ENCODE measurements at places on chromosomes 1 and 21.
A peak's percentile ranks its signal among the peaks of the same experiment; 100 is the strongest.

GRCh38 chr1:228457017-228457395 lies 30.2 kb upstream of the RNF187 start:
- DNase-seq: no peak

- DNase-seq: no peak
Measured at GRCh38 chr1:228752675-228753265, 17.5 kb downstream of the RHOU start.

DNA sequence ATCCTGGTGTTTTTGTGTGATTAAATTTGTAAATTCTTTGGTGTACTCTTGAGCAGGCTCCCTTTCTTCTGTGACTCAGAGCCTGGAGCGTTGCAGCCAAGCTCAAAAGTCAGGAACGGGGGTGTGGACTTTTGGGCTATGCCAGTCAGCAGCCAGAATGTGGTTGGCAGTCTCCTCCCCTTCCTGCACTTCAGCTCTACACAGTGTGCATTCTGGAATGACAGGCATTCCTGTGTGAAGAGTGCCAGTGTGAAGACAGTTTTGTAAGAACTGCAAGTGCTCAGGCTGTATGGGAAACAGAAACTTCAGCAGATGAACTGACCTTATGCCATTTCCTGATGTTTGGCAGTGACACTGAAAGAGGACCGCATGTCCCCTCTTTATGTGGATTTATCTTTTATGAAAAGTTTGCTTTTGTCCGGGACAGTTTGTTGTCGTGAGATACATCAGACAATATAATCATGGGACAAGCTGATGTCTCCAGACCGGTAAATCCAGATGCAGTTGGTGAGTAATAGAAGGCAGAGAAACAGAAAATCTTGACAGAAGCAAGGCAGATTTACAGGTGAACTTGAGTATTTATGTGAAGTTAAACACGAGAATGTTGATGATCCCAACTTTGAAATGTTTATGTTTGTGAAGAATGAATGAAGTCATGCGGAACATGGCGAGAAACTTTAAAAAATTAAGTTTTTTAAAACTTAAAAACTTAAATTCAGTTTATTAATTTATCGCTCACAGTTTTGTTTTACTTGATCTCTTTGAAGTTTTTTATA lies 67.7 kb upstream of the RCC1 start:
- peak; percentile 33 for DNase-seq

DNA sequence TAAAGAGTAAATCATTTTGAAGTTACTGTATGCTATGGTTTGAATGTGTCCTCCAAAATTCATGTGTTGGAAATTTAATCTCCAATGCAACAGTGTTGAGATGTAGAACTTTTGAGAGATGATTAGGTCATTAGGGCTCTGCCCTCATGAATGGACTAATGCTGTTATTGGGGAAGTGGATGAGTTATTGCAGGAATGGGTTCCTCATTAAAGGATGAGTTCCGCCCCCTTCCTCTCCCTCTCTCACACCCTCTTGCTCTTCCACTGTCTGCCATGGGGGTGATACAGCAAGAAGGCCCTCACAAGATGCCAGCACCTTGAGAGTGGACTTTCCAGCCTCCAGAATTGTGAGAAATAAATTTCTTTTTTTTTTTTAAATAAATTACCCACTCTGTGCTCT lies 97.6 kb downstream of the ATP1A1 start:
- DNase-seq: no peak

- DNase-seq: no peak
Measured at GRCh38 chr1:28264897-28265296, 5.6 kb downstream of the SESN2 start.

DNA sequence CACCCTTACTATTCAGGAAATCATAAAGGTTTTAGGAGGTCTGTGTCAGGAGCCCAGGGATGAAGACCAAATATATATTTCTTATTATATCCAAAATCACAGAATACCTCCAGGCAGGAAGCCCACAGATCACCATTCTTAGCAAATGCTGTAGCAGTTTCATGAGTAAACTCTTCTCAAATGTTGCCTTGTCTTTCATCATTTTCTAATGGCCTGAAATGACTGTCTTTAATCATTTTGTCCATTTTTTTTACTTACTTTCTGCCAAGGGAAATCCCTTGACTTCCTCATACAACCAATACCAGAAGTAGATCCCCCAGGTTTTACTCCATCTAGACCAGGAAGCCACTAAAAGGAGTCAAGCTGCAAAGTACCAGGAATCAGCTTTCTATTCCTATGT lies 32.4 kb downstream of the PSMG1 start:
- DNase-seq: no peak

- peak; percentile 79 for DNase-seq
Measured at GRCh38 chr1:43531906-43532584, 1.4 kb downstream of the PTPRF start.

DNA sequence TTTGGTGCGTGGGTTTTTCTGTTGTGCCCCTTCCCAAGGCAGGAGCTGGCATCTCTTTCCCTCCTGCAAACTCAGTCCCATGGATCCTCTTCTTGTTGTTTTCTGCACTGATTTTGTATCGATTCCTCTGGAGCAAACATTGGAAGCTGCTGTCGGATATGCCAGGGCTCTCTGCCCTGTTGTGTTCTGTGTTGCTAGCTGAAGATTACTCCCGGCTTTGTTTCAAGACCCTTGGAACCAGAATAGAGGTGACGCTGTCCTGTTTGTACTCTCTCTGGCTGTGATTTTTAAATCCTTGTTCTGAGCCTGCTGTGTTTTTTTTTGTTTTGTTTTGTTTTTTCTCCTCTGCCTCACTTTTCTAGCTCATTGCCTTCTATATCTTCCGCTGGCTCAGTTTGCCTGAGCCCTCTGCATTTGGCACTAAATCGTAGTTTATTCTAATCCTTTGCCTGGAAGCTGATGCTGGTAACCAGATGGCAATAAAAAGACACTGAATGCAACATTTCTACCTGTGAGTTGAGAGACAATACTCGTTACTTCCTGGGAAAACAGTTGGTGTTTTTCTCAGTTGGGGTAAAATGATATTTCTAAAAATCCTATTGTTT lies 67.0 kb downstream of the BACH1 start:
- DNase-seq: no peak

GRCh38 chr1:210340841-210341240 lies 12.1 kb downstream of the HHAT start:
- DNase-seq: no peak

DNA sequence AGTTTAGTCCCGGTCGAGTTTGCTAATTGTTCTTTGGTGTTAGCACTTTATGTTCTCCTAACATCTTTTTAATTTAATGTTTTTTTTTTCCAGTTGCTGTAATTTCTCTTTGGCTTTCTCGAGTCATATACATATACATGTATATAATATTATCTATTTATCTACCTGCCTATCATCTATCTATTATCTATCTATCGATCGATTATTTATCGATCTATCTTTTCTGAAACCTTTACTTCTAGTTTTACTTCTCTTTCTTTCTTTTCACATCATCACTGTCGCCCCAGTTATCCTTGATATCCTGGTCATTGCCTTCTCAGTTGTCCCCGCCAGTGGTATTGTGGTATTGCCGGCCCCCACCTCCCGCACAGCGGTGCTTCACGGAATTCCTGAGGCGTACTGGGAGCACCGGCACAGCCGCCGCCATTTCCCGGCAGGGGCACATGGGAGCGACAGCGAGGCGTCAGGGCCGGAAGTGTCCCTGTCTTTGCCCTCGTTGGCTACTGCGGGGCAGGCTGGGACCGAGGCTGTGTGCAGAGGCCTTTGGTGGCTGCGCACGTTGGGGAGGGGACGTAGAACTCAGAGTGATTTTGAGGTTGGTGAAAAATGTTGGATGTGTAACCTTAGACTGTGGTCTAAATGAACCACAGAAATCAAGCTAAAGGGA lies 101.1 kb downstream of the NUF2 start:
- no peak for DNase-seq

GRCh38 chr1:65393928-65394327 lies 26.5 kb upstream of the LEPR start:
- no peak for DNase-seq

DNA sequence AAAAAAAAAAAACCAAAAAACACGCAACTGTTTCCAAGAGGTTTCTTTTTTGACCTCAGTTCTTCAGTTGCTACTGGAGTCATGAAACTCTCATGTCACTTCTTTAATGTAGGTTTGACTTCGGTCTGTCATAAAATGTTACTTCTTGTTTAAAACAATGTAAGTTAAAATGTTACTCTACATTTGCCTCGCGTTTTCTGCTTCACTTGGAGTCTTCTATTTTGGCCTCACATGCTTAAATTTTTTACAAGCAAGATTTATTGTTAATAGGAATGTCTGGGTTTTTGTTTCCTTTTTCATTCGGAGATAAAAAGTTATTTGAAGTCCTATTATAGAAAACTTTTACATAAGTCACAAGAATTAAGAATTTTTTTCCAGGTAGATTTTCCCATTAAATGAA lies 880.2 kb downstream of the LTN1 start:
- no peak for DNase-seq

DNA sequence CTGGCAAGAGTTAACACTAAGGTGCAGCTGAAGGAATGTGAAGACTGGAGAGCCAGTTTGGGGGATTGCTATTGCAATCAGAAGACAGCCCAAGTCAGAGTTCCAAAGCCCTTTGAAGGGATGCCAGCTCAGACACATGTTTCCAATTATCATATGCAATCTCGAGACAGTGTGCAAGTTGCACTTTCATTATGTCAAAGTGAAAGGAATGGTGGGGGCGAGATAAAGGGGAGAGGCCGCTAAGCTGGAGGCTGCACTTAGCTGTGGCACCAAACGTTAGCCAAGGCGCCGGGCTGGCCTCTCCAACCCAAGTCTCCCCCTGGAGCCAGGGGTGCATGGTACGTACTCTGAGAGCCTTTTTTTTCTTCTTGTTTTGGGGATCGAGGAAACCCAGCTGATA lies 58.0 kb downstream of the NGF start:
- no peak for DNase-seq

DNA sequence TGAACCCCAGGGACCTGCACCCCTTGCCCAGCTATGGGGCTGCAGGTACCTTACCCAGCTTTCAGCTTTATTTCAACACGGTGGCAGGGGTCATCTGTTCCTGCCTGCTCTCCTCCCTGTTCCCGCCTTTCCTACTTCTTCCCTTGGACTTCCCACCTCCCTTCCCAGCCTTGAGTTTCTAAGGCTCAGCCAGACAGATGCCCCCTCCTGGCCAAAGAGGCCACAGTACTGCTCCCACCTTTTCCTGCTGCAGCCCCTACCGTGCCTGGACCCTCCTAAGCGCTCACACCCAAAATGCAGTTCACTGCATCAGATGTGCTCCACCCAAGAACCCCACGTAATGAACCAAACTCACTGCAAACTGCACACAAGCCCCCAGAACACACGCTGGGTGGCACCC lies 7.7 kb downstream of the NOC2L start:
- peak; percentile 89 for DNase-seq

- no peak for DNase-seq
Measured at GRCh38 chr1:192824511-192824910, 15.7 kb downstream of the RGS2 start.

- no peak for DNase-seq
Measured at GRCh38 chr1:212119397-212119837, 83.9 kb downstream of the DTL start.

GRCh38 chr1:60402216-60402615 lies 328.6 kb upstream of the C1orf87 start:
- DNase-seq: no peak

DNA sequence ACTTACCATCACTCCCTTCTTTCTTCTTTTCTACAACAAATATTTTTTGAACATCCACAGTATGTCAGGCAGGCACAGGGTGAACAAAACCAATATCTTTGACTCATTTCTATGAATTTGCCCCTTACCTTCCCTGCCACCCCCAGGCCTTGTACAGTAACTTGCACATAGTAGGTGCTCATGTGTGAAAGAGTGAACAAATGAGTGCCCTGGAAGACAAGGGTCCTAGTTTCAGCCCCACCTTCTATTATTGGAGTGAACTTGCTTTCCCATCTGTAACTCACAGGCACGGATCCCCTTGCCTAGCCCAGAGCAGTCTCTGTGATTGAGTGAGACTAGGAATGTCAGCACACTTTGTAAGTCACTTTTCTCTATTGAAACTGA lies 12.8 kb downstream of the ZDHHC18 start:
- no peak for DNase-seq

DNA sequence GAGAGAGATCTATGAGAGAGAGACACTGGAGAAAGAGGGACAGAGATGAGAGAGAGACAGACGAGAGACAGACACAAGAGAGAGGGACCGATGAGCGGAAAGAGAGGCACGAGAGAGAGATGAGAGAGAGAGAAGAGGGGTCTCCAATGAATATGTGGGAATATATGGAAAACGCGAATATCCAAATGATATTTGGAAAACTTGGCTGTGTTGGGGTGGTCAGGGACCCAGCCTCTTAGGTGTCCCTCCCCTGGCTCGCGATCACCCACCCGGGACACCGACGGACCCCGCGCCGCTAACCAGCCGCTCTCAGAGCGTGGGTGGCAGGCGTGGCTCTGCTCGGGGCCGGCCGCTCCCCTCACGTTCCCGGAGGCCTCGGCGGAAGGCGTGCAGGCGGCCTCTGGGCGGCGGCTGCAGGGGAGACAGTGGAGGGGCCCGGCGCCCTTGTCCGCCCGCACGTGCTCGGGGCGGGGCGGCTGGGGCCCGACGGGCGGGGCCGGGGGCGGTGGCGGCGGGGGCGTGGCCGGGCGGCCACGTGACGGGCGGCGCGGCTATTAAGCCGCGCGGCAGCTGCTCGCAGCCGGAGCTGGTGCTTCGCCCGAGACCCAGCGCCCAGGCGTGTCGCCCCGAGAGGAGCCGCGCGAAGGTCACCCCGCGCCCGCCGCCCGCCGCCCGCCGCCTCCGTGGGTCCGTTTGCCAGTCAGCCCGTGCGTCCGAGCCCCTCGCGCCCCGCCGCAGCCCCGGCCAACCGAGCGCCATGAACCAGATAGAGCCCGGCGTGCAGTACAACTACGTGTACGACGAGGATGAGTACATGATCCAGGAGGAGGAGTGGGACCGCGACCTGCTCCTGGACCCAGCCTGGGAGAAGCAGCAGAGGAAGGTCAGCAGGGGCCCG lies at the start of gene ACTN2:
Gene ACTN2, plus strand, starts transcription at position 583 of the 898 bp plus-strand sequence. Its CDS starts 175 bp downstream, at position 758.
- DNase-seq: peak; percentile 95

GRCh38 chr21:45286671-45287437 lies 841 bp downstream of the POFUT2 start:
- peak; percentile 97 for DNase-seq

DNA sequence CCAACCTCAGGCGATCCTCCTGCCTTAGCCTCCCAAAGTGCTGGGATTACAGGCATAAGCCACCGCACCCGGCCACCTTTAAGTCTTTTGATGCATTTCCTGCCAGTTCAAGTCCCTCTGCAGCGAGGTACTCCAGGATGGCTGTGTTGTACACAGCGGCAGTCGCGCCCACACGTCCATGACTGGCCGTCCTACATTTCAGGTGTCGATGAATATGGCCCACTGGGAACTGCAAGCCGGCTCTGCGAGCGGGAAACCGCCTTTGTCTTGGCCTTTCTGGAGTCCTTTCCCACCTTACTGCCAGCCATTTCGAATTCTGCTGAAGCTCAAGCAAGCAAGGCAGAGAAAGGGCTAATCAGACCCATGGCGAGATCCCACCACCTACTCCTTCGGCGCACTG lies 34.6 kb downstream of the TRAPPC10 start:
- DNase-seq: no peak

DNA sequence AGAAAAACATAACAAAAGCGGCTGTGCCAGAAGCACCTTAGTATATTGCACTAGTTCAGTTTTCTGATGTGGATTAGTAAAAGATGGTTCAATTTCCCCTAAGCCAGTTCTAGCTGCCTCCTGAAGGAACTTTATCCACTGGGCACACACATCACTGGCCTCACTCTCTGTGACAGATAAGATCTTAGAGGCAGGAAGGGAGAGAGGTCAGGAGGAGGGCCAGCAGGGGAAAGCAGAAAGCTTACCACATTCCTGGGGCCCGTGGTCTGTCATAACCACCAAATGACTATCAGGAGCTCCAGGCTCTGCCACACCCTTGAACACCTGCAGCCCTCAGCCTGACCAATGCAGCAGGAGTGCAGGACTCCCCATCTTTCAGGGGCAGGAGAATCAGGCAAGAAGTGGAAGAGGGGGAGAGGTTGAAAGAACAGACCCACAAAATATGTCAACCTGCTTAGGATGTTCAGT lies 37.8 kb downstream of the LRRC71 start:
- no peak for DNase-seq
